ENCODE measurements at places on chromosomes 5 and 9. TPM values are rescaled to one million over a fixed set of nuclear protein-coding genes. Genes with fewer than 3 reads are reported as not detected.
A peak's percentile ranks its signal among the peaks of the same experiment; 100 is the strongest.

- no peak for DNase-seq
Observed at GRCh38 chr9:20753761-20754160, 69.7 kb downstream of the FOCAD start.

GRCh38 chr5:89083791-89084190 is 200.8 kb upstream of the MEF2C start:
- DNase-seq, result peak; percentile 94

DNA sequence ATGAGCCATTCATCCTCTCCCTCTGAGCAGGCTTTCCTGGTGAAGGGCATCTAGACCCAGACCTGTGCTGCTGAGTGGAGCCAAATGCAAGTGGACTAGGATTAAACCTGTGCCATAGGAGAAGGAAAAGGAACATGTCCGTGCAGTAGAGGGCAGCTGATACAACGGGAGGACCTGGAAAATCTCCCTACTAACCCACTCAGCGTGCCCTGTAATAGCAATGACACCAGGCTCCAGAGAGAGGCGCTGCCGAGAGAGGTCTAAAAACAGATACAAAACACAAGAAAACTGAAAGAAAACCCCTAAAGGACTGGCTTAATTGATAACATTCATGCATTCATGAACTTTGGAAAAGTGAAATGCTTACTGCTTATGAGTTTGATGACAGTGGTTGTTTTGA is 60.8 kb downstream of the PFDN1 start:
- no peak for DNase-seq

DNA sequence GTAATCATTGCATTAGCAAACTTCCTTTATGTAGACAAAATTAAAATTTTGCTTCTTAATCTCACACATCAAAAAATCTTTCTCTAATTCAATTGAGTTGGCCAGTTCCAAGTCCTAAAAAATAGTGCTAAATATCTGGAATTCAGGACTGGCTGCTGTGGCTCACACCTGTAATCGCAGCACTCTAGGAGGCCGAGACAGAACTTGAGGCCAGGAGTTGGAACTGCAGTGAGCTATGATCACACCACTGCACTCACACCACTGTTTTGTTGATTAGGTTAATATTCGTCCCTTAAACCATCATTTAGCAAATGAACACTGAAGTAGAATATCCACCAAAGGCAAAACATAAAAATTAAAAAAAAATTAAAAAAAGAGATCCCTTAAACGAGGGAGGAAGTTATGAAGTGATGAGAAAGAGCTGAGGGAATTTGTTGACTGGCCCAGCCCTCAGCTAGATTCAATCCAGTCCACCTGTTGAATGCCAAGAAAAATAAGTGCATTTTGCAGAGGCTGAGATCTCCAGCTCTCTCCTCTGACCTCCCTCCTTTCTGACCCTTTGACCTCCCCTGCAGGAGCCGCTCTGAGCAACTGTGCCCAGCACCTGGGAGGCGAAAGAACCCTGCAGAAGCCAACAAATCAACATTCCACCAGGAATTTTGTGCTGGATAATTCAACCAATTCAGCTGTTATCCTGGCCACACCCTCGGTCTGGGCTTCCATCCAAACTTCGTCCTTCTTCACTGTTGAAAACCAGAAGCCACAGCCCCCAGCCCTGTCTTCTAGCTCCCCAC is 96.8 kb downstream of the OR2K2 start:
- no peak for DNase-seq

DNA sequence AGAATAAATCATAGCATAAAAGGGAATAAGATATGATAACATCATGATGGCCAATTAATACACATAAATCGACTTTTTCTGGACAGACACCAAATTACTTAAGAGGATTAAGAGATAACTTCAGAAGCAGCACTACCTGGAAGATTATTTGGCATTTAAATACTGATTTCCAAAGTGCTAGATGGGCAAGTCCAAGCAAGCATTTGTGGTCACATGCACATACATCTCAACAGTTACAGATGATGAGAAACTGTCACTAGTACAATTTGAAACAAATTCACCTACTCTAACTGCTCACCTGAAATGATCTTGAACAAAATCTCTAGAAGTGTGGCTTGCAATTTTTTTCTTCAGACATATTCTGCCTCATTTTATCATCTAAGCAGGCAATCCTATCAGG is 26.8 kb upstream of the RASGEF1C start:
- DNase-seq, result no peak

DNA sequence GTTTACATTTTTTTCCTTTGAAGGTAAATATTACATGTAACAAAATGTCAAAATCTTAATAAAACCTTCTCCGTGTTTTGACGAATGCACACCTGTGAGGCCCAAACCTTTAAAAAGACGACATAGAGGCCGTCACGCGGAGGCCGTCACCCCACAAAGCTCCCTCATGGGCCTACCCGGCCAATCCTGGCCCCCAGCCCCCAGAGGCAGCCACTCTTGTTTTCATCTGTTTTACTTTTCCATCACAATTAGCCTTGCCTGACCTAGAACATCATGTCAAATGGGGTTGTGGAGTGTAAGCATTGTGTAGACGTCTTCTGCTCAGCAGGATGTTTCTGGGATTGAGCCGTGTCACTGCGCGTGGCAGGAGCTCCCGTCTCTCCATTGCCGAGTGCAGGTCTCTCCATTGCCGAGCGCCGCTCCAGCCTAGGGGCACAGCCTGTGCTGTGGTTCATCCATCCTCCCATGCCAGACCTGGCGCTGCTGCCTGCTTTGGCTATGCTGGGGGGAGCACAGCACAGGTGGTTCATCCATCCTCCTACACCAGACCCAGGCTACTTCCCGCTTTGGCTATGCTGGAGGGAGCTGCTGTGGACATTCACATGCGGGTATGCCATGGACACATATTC is 52.2 kb upstream of the IRX4 start:
- no peak for DNase-seq

DNA sequence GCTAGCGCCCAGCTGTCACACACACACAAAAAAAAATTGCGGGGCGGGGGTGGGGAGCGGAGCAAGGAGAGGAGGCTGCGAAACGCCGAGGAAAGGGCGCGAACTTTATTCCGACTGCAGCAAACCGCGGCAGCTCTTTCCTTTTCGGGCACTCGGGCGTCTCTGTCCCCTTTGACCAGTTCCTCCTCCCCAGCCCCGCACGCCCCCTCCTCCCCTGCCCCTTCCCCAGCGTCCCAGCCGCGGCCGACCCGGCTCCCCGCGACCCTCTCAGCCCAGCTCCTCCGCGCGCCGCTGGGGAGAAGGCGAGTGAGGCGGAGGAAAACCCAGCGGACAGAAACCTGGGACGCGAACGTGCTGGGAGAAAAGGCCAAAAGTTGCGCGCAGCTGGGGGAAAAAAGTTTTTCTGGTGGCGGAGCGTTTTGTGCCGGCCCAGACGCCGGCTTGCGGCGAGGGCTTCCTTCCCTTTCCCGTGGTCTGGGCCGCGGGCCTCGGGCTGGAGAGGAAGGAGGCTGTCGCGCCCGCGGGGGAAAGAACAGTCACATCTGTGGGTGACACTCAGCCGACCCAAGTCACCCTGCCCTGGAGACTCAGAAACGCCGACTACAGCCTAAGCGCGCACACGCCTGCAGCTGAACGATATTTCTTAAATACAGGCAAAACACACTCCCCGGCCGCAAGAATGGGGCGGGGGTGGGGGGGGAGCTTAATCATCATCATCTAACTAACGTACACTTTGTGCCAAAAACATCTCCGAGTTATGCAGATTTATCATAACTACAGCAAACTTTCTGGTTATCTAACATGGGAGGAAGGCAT is 1.1 kb upstream of the BNC2 start:
- DNase-seq, result no peak

DNA sequence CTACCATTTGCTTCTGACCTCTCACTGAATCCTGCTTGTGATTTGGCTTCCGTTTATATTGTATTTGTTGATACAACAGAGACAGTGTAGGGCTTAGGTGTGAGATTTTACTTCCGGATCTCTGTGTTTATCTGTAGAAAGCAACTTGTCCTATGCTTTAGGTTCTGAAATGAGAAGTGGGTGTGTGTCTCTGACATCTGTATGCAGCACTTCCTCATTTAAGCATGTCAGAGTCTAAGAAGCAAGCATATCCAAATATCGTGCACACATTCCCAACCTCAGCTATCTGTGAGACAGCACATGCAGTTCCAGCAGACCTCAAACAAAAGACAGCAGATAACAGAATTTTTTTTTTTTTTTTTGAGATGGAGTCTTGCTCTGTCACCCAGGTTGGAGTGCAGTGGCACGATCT is 16.3 kb downstream of the KLF9 start:
- no peak for DNase-seq

- DNase-seq, result no peak
Observed at GRCh38 chr9:16532681-16533450, 337.6 kb downstream of the BNC2 start.

DNA sequence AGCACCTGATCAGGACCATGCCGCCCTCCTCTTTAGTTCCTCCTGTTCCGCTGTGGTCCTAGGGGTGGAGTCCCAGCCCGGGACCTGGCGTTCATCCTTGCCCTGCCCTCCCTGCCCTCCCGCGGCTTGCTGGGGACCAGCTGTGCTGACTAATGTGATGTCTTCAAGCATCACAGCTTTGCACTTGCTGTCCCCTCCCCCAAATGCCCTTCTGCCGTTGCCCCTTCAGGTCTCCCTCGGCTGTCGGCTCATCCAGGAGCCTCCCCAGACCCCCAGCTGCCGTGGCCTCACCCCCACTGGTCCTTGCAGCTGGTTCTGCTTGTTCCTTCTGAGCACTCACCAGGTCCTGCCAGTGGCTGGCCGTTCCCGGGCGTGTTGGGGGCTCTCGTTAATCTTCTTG is 19.9 kb downstream of the RXRA start:
- DNase-seq, result no peak

DNA sequence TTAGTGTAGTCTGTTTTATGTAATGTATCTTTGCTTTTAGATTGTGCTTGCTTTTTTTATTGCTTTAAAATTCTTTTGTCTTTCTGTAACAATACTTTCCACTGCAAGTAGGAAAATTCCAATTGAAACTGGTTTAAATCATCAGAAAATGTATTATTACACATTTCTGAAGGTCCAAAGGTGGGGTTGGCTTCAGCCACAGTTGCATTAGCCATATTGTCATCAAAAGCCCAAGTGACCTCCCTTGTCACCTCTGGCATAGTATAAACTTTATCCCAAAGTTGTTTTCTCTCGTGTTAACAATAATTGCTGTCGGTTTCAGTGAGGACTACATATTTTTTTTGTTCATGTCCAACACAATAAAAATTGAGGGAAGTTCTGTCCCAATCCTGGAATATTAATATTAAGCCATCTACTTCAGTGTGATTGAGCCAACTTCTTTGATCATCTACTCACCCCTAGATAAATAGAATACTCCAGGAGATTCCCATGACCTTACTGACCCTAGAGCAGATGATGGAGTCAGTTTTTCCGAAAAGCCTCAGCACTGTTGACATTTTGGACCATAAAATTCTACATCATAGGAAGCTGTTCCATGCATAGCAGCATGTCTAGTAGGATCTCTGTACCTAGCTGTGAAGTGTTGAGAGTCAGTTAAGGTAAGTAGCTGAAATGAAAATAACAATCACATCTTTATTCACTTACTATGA is 52.4 kb upstream of the MACIR start:
- DNase-seq, result no peak

Gene AQP7
- polyA plus RNA-seq, result not detected

Gene PCDHA10
- 0.02 TPM for polyA plus RNA-seq

Gene SMIM27
- 7.6 TPM for polyA plus RNA-seq

Gene PCDHGA12
- 7.9 TPM for polyA plus RNA-seq

Gene MSX2
- 1.4 TPM for polyA plus RNA-seq

Gene ALDH1A1
- polyA plus RNA-seq, result 247 TPM

Gene PIP5KL1
- 1.9 TPM for polyA plus RNA-seq

Gene OTP
- not detected for polyA plus RNA-seq
